ENCODE measurements at places on chromosomes 7 and 10. TPM values are rescaled to one million over a fixed set of nuclear protein-coding genes. Genes with fewer than 3 reads are reported as not detected.

DNA sequence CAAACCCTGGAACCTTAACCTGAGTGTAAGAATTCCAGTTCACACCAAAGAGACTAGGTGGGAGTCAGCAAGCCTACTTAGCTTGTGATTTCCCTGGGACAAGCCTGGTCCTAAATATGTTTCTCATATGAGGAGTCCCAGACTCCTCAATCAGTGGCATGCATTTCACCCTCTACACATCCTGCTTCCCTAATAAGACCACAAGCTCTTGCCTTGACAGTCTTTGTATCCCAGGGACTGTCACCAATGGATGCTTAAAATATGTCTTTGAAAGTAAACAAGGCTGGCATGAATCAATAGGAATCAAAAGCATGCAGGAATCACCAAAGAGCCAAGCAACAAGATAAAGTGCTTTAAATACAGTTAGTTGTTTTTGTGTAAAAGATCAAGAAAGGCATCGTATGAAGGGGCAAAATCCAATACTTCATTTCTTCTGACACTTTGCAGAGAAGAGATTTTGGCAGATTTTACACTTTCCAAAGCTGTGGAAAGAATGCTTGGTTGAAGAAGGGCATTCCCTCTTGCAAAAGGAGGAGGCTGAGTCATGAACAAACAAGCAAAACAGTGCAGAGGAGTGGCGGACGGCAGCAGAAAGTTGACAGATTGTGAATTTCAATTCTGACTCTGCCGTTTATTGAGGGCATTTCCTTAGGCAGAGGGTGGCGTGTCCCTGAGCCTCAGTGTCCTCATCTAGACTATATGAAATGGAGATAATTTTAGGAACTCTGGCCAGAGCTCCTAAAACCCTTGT is 8.5 kb upstream of the NFE2L3 start:
- H3K4me3 ChIP-seq: no peak overlapping the region
- no peak for DNase-seq
- H3K27me3 ChIP-seq: no peaks in the 10 kb centered on the region

Gene SEMA3D
- total RNA-seq: 5.7 TPM

Gene CTNNA3
- 3.7 TPM for total RNA-seq

DNA sequence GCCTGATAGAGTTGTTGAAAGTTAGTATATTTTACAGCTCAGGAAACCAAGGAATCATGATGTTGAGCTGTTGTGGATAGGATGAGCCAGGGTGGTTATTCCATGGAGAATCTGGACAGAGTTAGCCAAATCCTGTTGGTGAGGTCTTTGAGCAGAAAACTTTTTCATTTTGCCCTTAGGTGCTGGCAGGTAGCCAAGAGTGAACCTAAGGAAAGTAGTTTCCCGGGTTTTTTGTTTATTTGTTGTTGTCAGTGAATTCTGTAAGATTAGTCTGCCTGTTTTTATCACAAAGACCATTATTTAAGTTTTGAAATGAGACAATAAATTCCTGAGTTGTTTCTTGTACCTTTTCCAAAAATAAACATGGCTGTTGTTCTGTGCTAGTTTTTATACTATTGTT is 61.0 kb downstream of the GALNT11 start:
- H3K36me3 ChIP-seq: no peaks in the 10 kb centered on the region
- H3K4me1 ChIP-seq: no peaks in the 10 kb centered on the region
- no peaks in the 10 kb centered on the region for H3K27me3 ChIP-seq
- H3K27ac ChIP-seq: no peak overlapping the region

- H3K4me1 ChIP-seq: no peaks in the 10 kb centered on the region
- no peaks in the 10 kb centered on the region for H3K36me3 ChIP-seq
- no peak for DNase-seq
- H3K27ac ChIP-seq: no peak overlapping the region
Measured at GRCh38 chr10:58019863-58020537, 247.7 kb downstream of the IPMK start.

DNA sequence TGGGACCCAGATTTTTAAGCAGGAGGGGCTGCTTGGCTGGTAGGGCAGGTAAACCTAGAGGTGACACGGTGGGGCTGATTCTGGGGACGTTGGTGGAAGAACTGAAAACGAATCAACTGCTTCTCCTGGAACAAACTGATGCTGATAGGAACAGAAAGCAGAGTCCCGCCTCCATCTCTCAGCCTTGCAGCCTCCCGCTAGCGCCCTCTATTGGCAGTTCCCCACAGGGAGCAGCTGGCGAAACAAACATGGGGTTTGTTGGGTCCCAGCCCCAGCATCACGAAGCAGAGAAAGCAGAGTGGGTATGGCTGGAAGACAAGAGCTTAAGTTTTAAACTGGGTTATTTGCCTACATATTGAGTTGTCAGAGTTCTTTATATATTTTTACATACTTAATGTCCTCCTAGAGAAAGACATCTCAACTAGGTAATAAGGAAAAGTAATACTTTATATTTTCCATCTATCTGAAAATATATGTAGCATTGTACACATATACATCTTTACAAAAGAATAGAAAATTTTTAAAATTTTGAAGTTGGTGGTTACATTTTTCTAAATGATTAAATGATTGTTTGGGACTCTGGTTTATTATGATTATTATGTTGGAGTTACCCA is 42.3 kb upstream of the FOXI2 start:
- H3K27ac ChIP-seq: no peak overlapping the region
- H3K4me3 ChIP-seq: no peak overlapping the region
- DNase-seq: no peak
- H3K4me1 ChIP-seq: peaks cover 2% of the 10 kb centered on the region

Gene BMPER
- total RNA-seq: 15.3 TPM

Gene CABCOCO1
- total RNA-seq: 10.1 TPM

GRCh38 chr10:14609178-14609577 is 165.5 kb downstream of the FAM107B start:
- no peak for DNase-seq
- H3K4me1 ChIP-seq: no peaks in the 10 kb centered on the region
- H3K27me3 ChIP-seq: no peaks in the 10 kb centered on the region
- no peak overlapping the region for H3K27ac ChIP-seq
- no peaks in the 10 kb centered on the region for H3K36me3 ChIP-seq

DNA sequence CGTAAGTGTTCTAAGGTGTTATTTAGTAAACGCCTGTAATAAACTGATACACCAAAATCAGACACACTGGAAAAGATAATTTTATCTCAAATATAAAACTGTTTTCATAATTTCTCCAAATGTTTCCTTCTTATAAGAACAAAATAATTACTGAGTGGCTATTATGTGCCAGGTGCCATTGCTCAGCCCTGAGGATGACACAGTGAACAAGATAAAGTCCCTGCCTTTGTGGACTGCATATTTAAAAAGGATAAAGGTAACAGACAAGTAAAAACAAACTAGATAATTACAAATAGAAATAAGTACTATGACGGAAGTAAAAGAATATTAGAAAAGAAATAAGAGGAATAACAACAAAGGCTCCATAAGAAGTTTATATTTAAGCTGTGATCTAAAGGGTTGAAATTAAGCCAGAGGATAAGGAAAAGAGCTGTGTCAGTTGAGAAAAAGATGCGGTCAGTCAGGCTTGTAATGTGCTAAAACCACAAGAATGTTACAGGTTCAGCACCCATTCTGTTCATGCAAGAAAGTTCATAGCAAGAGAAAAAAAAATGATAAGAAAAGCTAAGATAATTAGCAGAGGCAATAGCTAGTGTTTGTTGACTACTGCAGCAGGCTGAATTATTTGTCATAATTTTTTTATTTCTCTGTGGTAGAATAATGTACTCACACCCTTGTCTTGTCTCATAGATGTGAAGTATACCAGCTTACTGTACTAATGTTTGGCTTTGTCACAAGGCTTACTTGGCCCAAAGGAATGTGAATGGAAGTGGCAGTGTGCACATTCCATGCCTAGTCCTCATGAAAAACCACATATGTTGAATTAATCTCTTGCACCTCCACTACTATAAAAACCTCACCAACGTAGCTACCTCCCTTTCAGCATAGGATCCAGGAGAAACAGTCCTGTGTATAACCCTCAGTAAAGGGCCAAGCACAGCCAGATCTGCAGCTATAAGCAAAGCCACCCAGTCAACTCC is 75.1 kb downstream of the CRPPA start:
- no peaks in the 10 kb centered on the region for H3K27me3 ChIP-seq
- no peaks in the 10 kb centered on the region for H3K36me3 ChIP-seq
- H3K4me3 ChIP-seq: no peak overlapping the region
- no peak for DNase-seq
- no peak overlapping the region for H3K27ac ChIP-seq

Gene NDUFB8
- total RNA-seq: 138 TPM

- no peak for DNase-seq
- H3K4me3 ChIP-seq: no peak overlapping the region
- H3K27me3 ChIP-seq: no peaks in the 10 kb centered on the region
- no peak overlapping the region for H3K27ac ChIP-seq
- H3K36me3 ChIP-seq: no peaks in the 10 kb centered on the region
- no peaks in the 10 kb centered on the region for H3K4me1 ChIP-seq
Measured at GRCh38 chr7:137266764-137267163, 76.8 kb downstream of the PTN start.

DNA sequence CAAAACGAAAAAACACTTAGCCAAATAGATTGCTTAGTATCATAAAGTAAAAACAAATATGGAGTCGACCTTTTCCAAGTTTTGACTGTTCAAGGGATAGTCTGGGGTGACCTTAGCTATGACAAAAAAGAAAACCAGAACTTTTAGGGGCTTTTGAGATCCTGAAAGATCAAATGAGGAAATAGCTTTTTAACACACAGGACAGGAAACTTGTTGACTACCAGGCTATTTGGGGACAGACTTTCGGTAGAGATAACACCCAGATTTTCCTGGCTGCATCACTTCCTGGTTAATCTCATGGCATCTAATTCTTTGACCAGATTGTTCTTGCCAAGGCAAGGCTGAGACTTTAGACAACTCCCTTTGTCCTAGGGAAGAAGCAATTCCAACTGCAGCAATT is 34.5 kb upstream of the EGR2 start:
- H3K4me3 ChIP-seq: no peak overlapping the region
- H3K27me3 ChIP-seq: no peaks in the 10 kb centered on the region
- H3K27ac ChIP-seq: no peak overlapping the region
- no peaks in the 10 kb centered on the region for H3K4me1 ChIP-seq

DNA sequence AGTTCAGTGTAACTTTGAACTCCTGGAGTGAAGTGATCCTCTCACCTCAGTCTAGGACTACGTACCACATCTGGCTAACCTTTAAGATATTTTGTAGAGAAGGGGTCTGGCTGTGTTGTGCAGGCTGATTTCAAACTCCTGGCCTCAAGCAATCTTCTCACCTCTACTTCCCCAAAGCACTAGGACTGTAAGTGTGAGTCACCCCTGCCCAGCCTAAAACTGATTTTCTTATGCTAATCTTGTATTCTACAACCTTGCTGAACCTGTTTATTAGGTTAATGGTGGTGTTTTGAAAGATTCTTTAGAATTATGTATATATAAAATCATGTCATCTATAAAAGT is 58.0 kb downstream of the LCOR start:
- no peaks in the 10 kb centered on the region for H3K4me1 ChIP-seq
- DNase-seq: no peak
- H3K27me3 ChIP-seq: no peaks in the 10 kb centered on the region

- no peaks in the 10 kb centered on the region for H3K36me3 ChIP-seq
- no peaks in the 10 kb centered on the region for H3K27me3 ChIP-seq
- no peak overlapping the region for H3K27ac ChIP-seq
- peak; percentile 26 for DNase-seq
- H3K4me3 ChIP-seq: no peak overlapping the region
Measured at GRCh38 chr10:101485681-101486554, 102.1 kb downstream of the POLL start.

Gene SFTPA1
- not detected for total RNA-seq

GRCh38 chr10:91201213-91201996 is 19.1 kb upstream of the PCGF5 start:
- H3K4me3 ChIP-seq: no peak overlapping the region
- H3K27ac ChIP-seq: no peak overlapping the region
- H3K27me3 ChIP-seq: no peaks in the 10 kb centered on the region
- peaks cover 10% of the 10 kb centered on the region for H3K4me1 ChIP-seq
- DNase-seq: no peak
- no peaks in the 10 kb centered on the region for H3K36me3 ChIP-seq

- peaks cover 5% of the 10 kb centered on the region for H3K4me1 ChIP-seq
- H3K27ac ChIP-seq: no peak overlapping the region
- no peaks in the 10 kb centered on the region for H3K27me3 ChIP-seq
- no peaks in the 10 kb centered on the region for H3K36me3 ChIP-seq
- DNase-seq: no peak
Measured at GRCh38 chr7:20346577-20346976, 15.9 kb downstream of the ITGB8 start.

Gene RELN
- total RNA-seq: 1.1 TPM
